Fibroblast of skin of back (primary cell): ENCODE measurements at places on chromosomes 12 and 14.

GRCh38 chr14:94681300-94682060 is 69.3 kb downstream of the SERPINA3 start:
- DNase-seq, result peak; percentile 66

- no peak for DNase-seq
These were observed 69.9 kb downstream of the PLXNC1 start for GRCh38 chr12:94218233-94218632.

- peak; percentile 72 for DNase-seq
These were observed 6.9 kb upstream of the NTS start for GRCh38 chr12:85866986-85867776.

DNA sequence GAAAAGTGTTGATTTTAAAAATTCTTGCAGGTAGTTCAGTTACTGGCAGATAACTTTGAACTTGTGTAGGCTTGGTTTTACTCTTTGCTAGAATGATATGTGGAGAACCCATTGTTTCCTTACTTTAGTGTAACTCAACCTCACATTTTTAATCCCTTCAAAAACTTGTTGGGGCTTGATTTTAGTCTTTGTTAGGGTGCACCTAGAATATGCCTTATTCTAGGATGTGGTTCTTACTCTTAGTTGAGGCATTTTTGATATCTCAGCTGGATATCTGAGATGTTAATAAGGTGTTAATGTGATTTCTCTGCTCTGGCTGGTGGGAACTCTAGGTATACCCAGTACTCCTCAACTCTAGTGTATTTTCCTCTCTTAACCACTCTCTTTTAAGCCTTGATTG is 10.0 kb downstream of the MNAT1 start:
- no peak for DNase-seq

DNA sequence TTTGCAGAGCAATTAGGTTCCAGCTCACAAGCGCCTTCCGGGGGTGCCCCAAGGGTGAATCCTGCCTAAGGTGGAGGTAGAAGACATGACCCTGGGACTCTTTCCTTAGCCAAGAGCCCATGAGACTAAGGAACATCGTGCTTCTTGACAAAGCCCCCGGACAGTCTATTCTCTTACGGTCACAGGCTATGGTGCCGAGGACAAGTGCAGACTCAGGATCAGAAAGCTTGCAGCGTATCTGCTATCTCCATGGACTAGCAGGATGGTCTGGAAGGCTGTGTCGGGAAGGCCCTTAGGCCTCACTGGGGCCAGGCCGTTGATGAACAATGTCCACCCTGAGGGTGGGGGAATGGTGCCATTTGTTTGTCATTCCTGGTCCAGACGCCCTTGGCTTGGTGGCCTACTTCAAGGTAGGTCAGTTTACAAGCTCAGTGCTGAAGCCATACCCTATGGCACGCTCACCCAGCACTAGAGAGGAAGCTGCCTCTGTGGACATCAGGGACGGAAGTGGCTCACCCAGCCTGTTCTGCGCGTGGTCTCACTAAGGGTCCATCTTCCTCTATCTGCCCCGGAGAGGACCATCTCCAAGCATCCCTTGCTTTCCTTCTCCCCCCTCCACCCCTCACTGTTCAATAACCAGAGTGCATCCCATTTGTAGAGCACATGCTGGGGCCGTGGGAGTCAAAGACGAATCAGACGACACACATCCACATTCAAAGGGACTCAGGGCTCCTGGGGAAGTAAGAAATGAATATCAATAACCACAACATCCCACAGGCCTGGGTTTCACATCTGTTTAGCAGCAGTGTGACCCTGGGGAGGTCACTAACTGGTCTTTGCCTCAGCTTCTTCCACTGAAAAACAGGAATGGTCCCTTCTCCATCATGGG is 45.0 kb upstream of the IQSEC3 start:
- DNase-seq, result no peak

DNA sequence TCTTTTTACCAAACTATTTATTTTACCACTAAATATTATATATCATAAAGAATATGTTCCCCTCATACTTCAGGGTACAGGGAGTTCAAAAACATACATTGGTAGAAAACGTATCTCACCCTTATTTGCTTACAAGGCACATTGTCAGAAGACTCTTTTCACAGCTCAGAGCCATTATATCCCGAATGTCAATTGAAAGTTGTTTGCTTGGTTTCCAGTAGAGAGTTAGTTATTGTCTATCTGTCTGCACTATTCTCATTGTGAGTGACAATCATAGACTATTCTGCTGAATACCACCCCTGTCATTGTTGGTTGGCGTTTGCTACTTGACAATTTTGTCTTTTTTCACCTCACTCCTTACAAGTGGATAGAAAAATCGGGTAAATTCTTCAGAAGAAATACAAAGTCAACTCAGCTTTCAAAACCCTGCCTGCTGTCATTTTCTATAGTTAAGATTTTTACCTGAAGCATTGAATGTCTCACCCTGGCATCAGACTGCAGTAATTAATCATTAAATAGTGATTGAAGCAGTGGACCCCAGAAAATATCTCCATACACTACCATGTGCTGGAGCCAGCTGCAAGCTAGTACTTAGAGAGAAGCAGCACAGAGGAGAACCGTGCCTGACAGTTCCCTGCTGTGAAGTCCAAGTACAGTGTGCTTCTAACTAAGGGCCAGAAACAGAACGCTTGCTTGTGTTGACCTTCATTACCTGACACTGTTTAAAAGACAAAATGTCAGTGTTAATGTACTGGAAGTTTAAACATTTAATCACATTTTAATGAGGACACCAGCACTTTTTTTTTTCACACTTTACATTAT is 510.6 kb downstream of the RERGL start:
- DNase-seq, result no peak

GRCh38 chr12:31631809-31632208 is 27.7 kb upstream of the ETFBKMT start:
- DNase-seq, result no peak

DNA sequence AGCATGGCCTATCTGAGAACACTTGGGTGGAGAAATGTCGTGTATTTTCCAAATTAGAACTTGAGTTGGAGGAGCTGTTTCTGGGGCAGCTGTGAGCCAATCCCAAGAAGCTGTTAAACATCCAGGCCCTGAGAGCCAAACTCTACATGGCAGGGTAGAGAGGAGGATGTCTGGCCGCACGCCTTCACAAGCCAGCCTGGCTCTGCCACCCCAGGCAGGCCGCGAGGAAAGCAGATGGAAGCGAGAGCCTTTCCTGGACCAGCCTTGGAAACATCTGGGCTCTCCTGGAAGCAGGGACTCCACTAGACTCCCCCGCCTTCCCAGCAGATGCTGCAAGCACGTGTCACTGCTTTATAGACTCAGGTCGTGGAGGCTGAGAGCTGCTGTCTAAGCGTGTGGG is 312.8 kb upstream of the FKBP4 start:
- no peak for DNase-seq
